Pancreas (tissue), 10 donors: ENCODE measurements at places on chromosomes 3 and 15.

- no peak for DNase-seq
Measured at GRCh38 chr15:89278307-89278706, 34.5 kb downstream of the FANCI start.

GRCh38 chr15:101723874-101724674, at the start of gene TARS3:
Gene TARS3, minus strand, starts transcription at chr15:101724473. Its CDS starts 86 bp downstream, at chr15:101724387.
- DNase-seq = peak; percentile 96

DNA sequence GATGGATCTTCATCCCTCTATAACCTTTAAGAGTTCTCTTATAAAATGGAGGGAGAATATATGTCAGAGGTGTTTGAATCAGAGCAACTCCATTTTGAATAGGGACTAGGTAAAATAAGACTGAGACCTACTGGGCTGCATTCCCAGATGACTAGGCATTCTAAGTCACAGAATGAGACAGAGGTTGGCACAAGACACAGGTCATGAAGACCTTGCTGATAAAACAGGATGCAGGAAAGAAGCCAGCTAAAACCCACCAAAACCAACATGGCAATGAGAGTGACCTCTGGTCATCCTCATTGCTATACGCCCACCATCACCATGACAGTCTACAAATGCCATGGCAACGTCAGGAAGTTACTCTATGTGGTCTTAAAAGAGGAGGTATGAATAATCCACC, 211.0 kb downstream of the GBE1 start:
- no peak for DNase-seq

- no peak for DNase-seq
Measured at GRCh38 chr3:57783186-57784088, 27.3 kb downstream of the SLMAP start.

- DNase-seq = no peak
Measured at GRCh38 chr15:93076217-93076616, 12.8 kb downstream of the RGMA start.

DNA sequence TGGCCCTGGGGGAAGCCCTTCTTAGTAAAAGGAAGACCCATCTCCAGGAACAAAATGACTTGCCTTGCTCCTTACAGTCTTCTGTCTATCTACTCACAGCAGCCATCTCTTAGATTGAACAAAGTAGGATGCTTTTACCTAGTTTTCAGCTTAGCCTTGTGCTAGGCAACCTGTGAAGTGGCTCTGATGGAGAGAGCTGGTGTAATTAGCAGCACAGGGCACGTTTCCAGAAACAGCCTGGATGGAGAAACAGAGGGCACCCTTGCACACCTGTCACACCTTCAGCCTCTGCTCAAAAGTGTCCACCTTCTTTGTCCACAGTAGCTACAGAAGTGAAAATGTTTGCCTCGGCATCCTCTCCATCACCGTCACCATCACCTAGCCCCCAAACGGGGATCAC, 292.9 kb downstream of the RORA start:
- DNase-seq = no peak

- no peak for DNase-seq
Measured at GRCh38 chr3:190642016-190642415, 128.1 kb downstream of the IL1RAP start.
